ENCODE measurements at places on chromosomes 12 and 14.

DNA sequence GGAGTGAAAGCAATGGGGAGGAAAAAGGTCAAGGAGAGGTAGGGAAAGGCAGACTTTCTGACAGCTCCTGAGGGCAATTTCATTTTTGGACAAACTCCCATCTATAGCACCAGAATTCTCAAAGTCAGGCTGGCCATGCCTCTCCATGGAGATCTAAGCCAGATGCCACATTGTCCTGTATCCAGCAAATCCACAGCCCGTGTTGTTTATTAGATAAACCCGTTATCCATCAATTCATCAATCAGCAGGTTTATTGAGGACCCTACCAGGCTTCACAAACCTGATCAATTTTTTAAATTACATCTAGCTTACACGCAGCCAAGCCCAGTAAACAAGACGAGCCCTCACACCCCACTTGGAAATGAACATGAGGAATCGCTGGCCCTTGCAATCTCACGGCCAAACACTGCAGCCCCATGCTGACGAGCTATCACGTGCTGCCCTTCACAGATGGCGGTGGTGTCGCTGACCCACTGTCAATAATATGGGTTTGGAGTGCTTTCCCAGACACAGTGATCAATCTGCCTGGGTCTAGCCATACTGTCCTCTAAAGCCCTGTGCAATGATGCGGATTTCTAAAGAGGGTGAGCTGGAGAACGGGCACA is 332.9 kb downstream of the DPF3 start:
- DNase-seq, result no peak

GRCh38 chr12:1811948-1812291 is 8.4 kb upstream of the LRTM2 start:
- no peak for DNase-seq

GRCh38 chr12:7959278-7959677 is 23.3 kb upstream of the SLC2A3 start:
- no peak for DNase-seq

DNA sequence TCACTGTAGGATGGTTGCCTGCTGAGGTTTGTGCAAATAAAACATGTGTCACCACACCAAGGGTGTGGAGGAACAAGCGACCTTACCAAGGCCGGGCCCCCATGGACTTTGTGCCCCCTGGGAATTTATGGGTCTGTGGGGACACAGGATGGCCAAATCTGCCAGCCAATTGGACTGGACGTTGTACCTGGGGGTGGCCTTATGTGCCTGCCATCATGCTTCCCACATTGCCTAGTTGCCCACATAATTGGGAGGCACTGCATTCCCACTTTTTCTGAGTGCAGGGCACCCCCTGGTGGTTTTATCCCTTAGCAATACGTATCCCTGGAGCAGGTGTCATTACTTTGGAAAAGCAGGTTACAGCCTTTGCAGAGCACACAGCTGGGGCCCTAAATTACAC is 92.6 kb upstream of the TMPO start:
- no peak for DNase-seq

GRCh38 chr12:105233041-105233905 is 2.7 kb downstream of the APPL2 start:
- no peak for DNase-seq

DNA sequence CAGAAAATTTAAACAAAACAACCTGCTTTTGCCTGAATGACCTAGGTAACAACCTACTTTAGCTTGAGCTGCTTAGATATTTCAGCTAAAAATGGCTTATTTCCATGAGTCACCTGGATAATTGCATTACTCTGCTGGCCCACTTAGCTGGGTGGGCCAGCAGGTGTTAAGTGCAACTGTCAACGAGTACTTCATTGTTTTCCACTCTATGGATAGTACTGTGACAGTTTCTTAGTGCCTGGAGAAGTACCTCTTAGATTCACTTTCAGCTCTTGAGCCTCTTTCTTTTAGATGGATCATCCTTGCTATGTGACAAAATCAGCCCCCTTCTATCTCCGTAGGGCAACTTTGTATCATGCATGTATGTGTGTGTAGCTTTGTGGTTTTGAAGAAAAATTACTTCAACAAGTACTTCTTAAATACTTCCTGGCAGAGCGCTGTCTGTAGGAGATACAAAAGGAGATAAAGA is 368.2 kb upstream of the ATP2B1 start:
- DNase-seq, result no peak

- DNase-seq, result no peak
These were observed 26.5 kb upstream of the POC1B start for GRCh38 chr12:89552376-89552775.

DNA sequence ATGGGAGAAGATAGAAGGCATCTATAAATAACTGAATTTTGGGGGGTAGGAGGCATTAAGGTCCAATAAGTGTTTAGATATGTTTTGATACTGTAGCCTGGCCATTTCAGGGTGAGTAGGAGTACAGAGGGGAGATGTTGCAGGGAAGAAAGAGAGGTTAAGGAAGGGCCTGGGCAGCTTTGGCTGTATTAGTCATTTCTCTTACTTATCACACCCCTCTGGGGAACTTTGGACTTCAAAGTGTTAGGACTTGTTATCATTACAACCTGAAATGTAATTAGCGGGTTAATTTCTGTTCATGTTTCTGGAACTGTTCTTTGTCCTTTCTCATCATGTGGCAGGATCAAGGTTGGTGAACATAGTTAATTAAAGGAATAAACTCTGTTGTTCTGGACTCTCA is 40.3 kb downstream of the SUSD6 start:
- no peak for DNase-seq

DNA sequence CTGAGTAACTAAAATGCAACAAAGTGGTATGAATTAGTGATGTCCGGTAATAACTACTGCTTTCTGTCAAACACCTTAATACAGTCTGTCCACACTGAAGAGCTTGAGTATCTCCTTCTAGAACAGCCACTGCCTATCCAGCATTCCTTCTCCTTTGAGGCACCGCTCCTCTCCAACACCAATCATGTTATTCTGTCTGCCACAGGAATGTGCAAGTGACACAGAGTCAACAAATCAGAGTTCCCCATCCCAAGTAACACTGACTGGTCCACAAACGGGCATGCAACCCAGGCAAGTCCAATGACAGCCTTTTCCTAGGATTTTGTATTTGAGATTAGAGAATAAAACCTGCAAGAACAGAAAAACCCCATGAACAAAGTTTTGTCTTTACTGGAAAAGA is 3.8 kb downstream of the GXYLT1 start:
- no peak for DNase-seq

- DNase-seq, result no peak
These were observed 90.3 kb downstream of the C12orf75 start for GRCh38 chr12:105420659-105421240.

DNA sequence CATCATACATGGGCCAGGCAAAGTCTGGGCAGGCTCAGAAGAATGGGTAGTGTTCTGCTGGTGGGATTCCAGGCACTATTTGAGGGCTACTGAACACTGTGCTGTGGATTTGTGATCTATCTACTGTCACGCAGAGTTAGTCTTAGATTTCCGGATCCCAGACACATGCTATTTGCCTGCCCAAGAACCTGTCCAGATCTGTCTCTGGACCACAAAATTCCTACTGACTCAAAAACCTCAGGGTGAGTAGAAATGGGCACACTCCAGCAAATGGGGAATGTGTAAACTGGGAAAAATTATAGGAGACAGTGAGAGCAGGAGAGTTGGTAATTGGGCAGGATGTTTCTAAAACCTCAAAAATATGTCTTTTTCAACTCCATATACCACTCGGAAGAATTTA is 129.9 kb downstream of the GALC start:
- DNase-seq, result no peak

DNA sequence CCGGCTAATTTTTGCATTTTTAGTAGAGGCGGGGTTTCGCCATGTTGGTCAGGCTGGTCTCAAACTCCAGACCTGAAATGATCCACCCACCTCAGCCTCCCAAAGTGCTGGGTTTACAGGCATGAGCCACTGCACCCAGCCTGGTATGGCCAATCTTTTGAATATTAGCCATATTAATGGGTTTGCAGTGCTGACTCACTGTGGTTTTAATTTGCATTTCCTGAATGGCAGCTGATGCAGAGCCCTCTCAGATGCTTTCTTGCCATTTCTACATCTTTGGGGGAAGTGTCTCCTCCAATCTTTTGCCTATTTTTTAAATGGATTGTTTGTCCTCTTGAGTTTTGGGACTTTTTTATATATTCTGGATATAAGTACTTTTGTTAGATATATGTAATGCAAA is 55.5 kb upstream of the NPAS3 start:
- no peak for DNase-seq

- no peak for DNase-seq
These were observed 36.1 kb upstream of the LRFN5 start for GRCh38 chr14:41570415-41571155.

GRCh38 chr12:93229494-93230325 is 148.0 kb upstream of the NUDT4 start:
- no peak for DNase-seq

DNA sequence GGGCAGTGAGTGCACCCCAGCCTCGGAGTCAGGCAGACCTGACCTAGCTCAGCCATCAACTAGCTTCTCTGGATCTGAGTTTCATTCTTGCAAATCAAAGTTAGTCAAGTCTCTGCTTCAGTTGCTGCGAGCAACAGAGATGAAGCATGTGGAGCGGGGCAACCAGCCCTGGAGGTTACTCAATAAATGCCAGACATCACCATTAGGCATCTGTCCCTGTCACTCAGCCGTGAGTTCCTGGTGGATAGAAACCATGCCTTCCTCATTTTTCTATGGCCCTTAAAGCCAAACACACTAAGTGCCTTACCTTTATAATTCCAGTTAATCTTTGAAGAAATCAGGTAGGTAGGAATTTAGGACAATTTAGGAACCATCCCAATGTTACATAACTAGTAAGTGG is 19.3 kb downstream of the RFX4 start:
- DNase-seq, result no peak

- DNase-seq, result no peak
These were observed 194.1 kb upstream of the PLEKHA5 start for GRCh38 chr12:18935371-18935965.

GRCh38 chr14:68135566-68135965 is 316.0 kb downstream of the RAD51B start:
- DNase-seq, result no peak

DNA sequence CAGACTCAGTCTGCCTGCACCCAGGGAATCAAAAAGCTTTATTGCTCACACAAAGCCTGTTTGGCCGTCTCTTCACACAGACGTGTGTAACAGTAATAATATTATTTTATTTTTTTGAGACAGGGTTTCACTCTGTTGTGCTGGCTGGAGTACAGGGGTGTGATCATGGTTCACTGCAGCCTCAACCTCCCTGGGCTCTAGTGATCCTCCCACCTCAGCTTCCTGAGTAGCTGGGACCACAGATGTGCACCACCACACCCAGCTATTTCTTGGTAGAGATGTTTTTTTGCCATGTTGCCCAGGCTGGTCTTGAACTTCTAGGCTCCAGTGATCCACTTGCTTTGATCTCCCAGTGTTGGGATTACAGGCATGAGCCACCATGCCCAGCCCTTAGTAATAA is 88.4 kb upstream of the DCD start:
- no peak for DNase-seq

DNA sequence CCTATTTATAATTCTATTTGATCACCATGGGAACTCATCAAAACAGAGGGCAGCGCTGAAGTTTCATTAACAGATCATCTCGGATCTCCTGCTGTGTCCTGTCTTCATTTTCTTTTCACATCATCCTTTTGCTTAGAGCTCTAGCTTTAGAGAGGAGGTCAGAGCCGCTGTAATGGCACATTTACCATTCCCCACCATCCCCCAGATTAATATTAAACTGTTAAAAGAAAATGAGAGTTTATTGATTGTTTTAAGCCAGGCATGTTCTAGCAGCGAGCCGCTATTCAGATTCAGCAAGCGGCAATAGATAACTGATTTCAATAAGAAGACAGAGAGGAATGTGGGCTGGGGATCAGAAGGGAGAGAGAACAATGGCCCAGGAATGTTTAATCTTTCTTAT is 308.8 kb downstream of the EGLN3 start:
- no peak for DNase-seq

DNA sequence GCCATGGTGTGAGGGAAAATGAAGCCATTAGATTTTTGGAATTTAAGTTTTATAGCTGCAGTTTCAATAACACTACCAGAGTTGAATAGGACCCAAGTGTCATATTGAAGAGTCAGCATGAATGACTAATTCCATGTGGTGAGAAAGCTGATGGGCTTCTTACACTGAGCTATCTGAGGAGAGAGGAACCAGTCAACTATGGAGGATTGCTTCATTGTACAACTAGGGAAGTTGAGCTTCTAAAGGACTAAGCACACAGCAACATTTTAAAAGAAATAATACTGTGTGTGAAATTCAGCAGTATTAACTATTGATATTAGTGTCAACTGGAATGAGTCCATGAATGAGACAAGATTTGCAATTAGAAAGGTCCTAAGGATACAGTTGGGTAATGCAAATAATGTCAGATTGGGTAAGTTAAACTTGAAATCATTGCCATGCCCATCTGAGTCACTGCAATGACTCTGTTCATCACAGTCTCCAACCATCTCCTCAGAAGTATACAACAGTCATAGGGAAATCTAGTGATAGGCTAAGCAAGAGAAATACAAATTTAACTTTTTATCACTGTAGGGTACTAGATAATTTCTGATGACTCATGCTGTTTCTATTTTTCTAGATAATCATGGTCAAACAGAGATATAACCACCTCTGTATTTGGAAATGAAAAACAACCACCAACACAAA is 394.2 kb downstream of the FSCB start:
- no peak for DNase-seq

GRCh38 chr12:99309812-99310211 is 337.7 kb upstream of the GARIN6 start:
- no peak for DNase-seq

GRCh38 chr14:67253076-67253635 is 11.9 kb downstream of the PALS1 start:
- no peak for DNase-seq

DNA sequence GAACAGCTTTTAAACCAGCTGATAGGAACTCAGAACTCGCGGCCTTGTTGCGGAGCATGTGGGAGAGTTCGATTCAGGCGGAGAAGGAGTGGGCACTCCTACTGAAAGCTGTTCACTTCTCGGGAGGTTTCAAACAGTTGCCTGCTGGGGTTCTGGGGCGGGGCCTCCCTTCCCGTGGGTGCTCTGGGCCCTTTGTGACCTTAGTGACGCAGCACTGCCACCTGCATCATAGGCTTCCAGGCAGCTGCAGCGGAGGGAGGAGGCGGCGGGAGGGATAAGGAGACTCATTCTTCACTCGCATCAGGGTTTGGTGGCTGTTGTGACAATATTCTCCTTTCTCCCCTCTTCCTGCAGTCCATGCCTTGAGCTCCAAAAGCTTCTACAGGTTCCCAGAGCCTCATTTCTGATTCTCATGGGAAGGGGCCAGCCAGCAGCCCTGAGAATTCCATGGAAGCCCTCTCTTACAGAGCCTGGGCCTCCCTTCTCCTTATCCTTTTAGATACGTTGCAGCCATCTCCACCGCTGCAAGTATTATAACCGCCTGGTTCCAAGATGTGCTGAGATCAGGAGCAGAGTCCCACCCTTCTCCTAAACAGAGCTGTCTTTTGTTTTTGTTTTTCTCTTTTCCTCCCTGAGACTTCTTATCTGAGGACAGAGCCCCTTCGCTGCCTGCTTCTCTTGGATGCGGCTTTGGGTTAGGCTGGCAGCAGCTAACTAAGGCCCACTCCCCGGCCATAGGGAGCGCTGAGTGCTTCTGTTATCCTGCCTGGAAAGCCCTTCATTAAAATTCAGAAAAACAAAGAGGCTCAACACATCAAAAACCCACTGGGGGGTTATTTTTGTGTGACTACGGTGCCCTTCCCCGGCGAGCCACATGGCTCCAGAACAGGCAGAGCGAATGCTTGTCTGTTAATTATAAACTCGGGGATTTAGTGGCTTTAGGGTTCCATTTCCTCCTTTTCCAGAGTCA is 67.6 kb upstream of the GPATCH2L start:
- no peak for DNase-seq

All from cortex of kidney (tissue), 1 donor.